NCI-H146 (cell line): ENCODE measurements at places on chromosomes 12 and 14.
A peak's percentile ranks its signal among the peaks of the same experiment; 100 is the strongest.

DNA sequence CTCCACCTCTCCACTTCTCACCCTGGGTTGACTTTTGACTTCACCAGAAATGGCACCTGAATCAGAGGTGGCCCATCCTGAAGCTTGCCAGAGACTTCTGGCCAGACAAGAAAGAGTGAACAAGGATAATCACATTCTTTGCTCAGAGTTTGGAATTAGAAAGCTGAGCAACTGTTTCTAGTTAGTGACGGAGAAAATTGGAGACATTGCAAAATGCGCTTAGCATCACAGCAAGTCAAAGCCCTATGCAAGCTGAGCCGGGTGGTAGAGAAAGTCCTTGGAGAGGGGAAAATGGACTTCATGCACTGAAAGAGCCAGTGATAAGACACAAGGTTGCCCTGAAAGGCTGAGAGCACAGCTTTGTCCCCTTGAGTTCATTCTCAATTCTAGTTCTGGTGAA lies 161.8 kb downstream of the PAH start:
- DNase-seq: no peak

- DNase-seq: no peak
These were observed 29.2 kb downstream of the GNS start for GRCh38 chr12:64729909-64730587.

DNA sequence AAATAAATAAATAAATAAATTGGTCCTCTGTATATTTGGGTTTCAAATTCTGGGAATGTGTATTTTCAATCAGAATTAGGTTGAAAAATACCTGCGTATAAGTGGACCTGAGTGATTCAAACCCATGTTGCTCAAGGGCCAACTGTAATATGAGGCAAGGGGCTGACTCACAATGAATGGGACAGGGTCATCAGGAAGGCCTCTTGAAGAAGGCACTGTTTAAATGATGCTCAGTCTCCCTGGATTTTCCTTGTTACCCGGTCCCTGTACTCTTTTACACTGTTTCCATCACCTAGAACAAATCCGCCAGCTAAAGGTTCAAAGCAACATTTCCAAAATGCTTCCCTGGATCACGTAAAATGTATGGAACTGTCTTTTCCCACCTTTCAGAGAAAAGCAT lies 3.8 kb downstream of the PSMB5 start:
- no peak for DNase-seq

- no peak for DNase-seq
These were observed 49.7 kb downstream of the DAAM1 start for GRCh38 chr14:59238216-59238615.

- no peak for DNase-seq
These were observed 113.6 kb upstream of the SFSWAP start for GRCh38 chr12:131597333-131597732.

DNA sequence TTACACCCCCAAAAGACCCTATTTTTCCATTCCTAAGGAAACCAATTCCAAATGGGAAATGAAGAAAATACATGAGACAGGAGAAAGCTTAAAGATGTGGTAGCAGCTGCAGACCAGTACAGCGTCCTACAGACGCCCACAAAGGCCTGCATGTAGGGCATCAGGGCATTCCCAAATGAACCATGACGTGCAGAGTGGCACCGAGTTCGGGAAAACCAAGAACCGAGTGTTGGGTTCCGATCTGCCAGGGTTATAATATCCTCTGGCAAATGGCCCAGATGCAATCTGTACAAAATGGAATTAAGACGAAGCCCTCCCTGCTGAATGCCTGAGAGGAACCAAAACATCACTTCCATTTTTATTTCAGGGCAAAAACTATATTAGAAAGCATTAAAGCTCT lies 34.4 kb upstream of the SELPLG start:
- DNase-seq: no peak

DNA sequence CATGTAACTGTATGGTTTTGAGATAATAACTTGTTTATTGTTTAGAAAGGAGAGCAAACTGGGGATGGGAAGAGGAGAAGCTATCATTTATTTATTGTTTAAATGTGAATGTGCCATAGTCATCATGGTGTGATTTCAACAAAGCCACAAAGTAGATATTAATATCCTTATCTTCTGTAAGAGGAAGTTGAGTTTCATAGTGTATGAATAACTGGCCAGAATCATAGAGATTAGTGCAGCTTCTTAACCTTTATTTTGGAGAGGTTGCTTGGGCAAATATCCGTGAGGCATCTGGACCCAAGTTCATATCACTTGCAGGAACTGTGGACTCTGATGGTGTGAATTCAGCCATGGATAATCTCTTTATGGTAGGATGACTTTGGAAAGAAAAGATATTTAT lies 26.8 kb upstream of the LYZ start:
- DNase-seq: no peak

DNA sequence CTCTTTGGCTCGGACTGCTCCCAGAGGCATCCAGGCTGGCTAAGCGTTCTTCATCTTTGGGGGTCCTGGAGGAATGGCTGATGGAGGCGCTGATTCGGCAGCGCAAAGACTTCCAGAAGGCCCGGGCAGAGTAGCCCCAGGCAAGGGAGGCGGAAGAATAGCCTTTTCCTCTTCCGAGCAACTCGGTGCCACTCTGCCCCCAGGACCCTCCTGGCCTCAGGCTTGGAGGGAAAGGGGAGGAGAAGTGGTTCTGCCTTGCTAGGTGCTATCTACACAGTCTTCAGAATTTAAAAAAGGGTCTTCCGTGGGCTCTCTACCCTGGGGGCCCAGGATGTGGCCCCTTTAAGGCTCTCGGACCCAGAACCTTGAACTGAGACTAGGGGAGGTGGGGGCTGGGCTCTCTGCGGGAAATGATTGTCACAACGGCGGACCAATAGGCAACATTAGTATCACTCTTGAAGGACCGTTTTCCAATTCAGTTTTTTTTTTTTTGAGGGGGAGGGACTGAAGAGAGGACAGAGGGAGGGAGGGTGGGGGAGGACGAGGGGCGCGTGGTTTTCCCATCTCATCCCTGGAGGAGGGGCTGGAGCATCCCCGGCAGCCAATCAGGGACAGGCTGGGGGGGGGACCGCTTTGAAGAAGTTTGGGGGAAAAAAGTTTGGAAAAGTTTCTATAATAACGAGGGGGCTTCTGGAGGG lies at the start of gene NFATC4:
Gene NFATC4 (plus strand): TSS at position 671 of the 698 bp plus-strand sequence. CDS start 157 bp downstream, outside the sequence.
- DNase-seq: peak; percentile 67

GRCh38 chr14:84519836-84520235 lies 1010.1 kb upstream of the FLRT2 start:
- DNase-seq: no peak

GRCh38 chr12:104998423-104999346 lies 12.6 kb downstream of the NOPCHAP1 start:
- peak; percentile 84 for DNase-seq

DNA sequence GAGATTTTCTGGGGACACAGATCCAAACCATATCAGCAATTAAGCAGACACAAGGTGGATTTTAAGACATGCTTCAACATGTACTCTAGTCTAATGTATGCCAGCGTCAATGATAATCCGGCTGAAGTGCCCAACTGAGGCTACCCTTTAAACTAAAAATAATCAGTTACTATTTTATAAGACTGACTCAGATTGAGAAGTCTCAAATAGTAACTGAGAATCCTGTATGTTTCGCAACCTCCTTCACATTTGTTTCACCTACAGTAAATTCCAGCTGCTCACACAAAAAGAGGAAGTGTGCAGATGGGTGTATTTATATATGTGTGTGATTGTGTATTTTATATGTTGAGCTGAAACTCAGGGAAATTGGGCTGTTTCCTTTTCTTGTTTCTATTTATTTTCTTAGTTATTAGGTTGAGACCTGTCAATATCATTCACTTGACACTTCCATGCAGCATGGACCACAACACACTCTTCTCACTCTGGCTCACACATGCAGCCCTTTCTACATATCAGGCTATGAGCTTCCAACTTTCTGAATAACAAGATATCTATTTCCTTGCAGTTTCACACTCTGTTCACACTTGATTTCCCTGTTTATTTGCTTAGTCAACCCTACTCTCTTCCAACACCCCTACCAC lies 1224.9 kb upstream of the TMEM132C start:
- DNase-seq: no peak
